ENCODE measurements at places on chromosomes 1 and 21. TPM values are rescaled to one million over a fixed set of nuclear protein-coding genes. Genes with fewer than 3 reads are reported as not detected.
A peak's percentile ranks its signal among the peaks of the same experiment; 100 is the strongest.

GRCh38 chr21:43364851-43365424 is 62.0 kb downstream of the SIK1 start:
- DNase-seq: no peak

DNA sequence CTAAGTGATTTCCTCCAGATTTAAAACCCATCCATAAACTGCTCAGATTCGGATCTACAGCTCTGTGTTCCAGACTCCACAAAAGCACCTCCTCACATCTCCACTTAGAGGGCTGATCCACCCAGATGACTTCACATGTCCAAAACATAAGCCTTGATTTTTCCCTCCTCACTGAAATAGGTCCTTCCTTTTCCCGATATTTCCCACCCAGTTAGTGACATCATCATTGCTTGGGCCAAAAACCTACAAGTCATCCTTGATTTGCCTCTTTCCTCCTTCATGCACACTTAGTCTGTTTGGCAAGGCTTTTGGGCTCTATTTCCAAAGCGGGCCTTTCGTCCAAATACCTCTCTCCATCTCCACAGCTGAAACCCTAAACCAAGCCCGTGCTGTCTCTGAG is 32.3 kb downstream of the CCDC185 start:
- DNase-seq: no peak

- no peak for DNase-seq
These were observed 95.6 kb upstream of the GPR52 start for GRCh38 chr1:174352117-174352516.

- no peak for DNase-seq
These were observed 492.3 kb upstream of the PRMT6 start for GRCh38 chr1:106564192-106564591.

- DNase-seq: no peak
These were observed 52.5 kb upstream of the ZNF648 start for GRCh38 chr1:182113879-182114626.

DNA sequence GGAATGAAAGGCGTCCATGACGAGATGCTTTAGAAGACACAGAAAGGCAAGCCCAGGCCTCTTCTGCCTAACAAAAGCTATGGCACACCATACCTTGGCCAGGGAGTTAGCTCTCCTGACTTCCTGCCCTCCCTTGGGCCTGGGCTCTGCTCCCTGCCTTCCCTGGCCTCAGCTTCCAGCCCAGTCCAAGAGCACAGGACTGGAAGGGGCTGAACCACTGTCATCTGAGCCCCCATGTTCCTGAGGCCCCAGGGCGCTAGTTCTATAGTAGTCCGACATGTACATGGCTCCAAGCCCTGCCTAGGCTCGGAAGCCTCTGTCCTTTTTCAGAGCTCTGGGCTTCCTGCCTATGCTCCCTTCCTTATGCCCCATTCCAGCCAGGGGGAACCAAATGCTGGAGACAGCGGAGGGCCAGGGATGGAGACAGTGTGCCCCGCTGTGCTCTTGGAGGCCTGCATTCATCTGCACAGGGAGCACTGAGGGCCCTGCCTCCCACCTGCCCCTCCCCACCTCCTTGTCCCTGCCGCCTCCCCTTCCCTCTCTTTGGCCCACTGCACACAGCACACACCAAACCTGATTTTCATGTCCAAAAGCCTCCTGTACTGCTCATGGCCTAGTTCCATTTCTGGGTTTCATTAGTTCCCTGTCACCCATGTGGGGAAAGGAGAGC is 240.1 kb downstream of the RHOU start:
- no peak for DNase-seq

GRCh38 chr1:30911059-30911954 is 2.7 kb upstream of the SDC3 start:
- DNase-seq: peak; percentile 89

DNA sequence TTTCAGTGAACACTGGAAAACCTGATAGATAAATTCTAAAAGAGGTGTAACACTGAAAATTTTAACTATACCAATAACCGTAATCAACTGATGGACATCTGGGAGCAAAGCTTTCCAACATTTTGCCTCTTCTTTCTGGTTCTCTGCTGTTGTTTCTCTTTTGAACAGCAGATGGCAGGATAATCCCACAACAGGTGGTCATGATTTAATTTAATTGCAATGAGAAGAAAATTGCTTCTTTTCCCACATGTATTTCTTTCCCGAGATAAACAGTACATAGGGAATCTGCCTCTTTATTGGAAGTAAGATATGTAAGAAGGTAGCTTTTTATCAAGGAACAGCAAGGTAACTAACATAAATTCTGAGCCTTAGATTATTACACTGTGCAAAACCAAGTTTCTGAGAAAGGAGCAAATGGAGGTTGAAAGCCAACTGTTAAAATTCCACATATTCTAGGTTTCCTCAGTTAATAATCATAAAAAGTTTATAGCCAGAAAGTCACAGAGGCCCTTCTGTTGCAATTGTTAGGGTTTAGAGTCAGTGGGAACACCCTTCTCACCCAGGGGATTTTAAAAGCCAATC is 72.9 kb downstream of the RPS6KA1 start:
- peak; percentile 75 for DNase-seq

- DNase-seq: peak; percentile 15
These were observed 552 bp downstream of the GPATCH4 start for GRCh38 chr1:156600733-156601121.

GRCh38 chr1:24127801-24128363 is 15.1 kb downstream of the IL22RA1 start:
- DNase-seq: no peak

- no peak for DNase-seq
These were observed 25.3 kb downstream of the ITSN1 start for GRCh38 chr21:33667636-33668035.

- DNase-seq: peak; percentile 78
These were observed 13.5 kb upstream of the TNFRSF1B start for GRCh38 chr1:12153181-12153785.

DNA sequence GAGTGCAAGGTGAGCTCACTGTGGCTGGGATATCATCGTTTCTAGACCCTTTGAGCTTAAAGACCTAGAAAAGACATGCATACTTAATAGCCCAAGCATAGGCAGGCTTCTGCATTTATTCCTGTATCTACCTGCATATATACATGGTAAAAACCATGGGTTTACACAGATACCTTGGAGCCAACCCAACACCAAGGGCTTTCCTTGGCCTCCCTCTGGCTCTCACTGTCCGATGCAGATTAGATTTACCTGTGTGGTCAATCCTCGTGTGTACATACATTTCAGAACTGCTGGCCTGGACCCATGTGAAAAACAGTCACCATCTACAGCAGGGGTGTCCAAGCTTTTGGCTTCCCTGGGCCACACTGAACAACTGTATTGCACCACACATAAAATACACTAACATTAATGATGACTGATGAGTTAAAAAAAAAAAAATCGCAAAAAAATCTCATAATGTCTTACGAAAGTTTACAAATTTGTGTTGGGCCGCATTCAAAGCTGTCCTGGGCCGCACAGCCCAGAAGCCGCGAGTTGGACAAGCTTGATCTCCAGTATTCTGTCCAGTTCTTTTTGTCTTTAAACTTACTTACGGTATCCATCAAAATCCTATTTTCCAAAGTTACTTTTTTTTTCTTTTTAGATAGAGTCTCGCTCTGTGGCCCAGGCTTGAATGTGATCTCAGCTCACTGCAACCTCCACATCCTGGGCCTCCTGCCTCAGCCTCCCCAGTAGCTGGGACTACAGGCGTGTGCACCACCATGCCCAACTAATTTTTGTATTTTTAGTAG is 43.5 kb downstream of the WDR4 start:
- DNase-seq: no peak

DNA sequence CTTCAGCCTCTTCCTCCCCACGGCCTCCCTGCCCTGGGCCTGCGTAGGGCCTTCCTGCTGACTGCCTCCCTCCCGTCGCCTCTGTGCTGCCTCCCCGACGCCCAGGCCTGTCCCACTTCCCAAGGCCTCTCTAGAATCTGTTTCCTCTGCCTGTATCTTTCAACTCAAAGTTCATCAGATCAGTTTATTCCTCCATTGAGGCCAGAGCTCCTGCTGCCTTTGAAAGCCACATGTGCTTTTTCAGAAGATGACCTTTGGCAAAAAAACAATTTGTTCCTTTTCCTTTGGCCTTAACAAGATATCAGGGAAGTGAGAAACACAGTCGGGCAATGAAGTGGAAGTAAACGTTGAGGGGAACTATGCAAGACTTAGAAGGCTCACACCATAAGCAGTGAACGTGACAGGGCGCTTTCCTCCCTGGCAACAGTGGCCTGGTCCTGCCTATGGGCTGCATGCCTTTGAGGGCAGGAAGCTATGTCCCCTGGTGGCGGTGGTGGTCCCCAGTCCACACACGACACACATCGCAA is 85.9 kb downstream of the PSMG1 start:
- no peak for DNase-seq

DNA sequence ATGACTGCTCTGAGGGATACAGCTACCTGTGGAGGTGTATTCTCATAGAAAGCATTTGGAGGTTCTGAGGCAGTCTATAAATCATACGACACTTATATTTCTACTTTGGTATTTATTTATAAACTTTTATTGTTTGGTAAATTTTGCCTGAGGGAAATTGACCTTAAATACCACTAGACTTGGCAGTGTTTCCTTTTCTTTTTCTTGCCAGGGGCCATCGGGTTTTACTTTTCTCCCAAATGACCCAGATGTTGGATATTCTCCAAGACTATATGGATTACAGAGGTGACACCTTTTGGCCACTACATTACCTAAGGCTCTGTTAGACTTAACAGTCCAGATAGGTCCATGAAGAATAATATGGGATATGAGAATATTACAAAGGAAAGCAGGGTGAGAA is 28.2 kb downstream of the CHD1L start:
- DNase-seq: no peak

DNA sequence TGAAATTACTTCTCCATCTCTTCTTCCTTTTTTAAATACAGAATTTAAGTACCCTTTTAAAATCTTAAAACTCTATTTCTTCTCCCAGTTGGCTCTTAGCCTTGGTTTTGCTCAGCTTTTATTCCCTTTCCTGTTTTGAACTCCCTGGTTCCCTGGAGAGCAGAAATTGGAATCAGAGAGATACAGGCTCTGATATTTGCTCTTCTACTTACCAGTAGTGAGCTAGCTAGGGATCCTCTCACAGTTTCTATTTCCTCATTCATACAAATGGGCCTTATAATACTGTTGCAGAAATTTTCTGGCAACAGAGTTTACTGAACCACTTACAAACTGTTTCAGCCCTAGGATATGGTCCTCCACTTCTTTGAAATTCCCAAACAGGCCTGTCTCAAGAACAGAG is 606.3 kb downstream of the NUF2 start:
- no peak for DNase-seq

GRCh38 chr1:94622757-94623156 is 81.2 kb upstream of the F3 start:
- DNase-seq: peak; percentile 72

DNA sequence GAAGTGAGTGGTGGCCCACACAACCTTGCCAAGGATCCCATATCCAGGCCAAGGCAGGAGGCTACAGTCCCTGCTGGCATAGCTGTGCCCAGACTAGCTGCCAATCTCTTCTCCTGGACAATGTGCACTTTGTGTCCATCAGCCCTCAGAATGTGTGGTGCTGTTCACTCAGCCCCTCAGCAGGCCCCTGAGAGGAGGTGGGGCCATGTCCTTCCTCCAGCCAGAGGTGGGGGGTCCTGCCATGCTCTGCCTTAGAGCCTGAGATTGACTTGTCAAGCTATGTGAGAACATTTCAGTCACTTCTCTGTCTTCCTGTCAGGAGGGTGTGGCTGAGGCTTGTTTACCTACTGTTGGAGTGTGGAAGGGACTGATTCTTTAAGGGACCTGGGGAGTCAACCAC is 1.4 kb downstream of the NCF2 start:
- no peak for DNase-seq

DNA sequence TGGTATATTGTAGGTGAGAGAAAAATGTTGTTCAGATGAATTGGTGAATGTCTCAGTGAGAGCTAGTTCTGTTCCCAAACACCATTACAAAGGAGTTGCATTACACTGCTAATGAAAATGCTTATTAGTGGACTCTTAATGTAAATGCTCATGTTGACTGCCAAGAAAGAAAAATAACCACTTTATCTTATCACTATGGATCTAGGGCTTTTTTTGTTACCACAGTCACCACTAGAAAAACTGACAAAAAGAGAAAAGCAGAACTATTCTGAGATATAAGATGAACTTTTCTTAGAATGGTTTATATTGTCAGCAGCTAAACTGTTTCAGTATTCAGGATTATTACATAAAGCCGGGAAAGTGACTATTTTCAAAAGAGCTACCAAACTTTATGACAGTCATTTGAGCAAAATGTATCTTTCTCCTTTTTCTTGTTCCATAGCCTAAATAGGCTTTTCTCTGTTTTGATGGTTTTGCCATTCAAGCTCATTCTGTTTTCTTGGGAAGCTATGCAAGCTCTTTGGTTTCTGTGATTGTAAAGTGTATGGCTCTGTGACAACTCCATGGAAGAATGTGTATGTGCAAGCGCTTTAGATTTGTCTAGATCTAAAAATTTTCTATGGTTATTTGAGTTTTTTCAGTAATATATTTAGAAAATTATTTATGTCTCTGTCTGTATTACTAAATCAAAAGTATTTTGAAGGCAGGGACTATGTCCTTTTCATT is 64.2 kb upstream of the DPH5 start:
- DNase-seq: no peak

DNA sequence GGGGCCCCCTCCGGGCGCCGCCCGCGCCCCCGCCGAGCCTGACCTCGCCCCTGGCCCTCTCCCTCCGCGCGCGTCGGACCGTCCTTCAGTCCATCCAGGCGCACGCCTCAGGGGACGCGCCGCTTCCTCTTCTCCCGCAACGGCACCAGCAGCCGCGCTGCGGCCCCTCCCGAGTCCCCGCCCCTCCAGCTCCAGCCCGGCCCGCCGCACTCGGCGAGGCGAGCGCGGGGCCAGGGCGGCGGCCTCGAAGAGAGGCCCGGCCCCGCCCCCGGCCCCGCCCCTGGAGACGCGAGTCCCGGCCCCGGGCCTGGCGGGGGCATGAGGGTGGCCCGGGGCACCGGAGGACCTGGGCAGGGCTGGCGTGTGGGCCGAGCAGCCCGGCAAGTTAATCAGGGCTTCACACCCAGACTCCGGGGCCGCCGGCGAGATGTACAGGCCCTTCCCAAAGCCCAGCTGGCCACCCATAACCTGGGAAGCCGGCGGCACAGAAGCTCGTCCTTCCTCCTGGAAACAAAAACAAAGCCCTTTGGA is at the start of gene IGSF3:
IGSF3 (minus strand) TSS at position 159 of the 531 bp plus-strand sequence. CDS start 1,407 bp downstream, outside the sequence.
- peak; percentile 43 for DNase-seq

- peak; percentile 74 for DNase-seq
These were observed 65.0 kb downstream of the LRRC40 start for GRCh38 chr1:70140343-70140742.

GRCh38 chr21:33884376-33885171 is 31.0 kb downstream of the ATP5PO start:
- peak; percentile 27 for DNase-seq

GRCh38 chr21:46455575-46456385 is 2.9 kb upstream of the DIP2A start:
- no peak for DNase-seq

Gene ZBED6
- total RNA-seq: 40.2 TPM

Gene MAP3K21
- total RNA-seq: 1.3 TPM

Gene MCOLN3
- 0.97 TPM for total RNA-seq

Gene ASTN1
- total RNA-seq: not detected

Gene TNNI3K
- 1.3 TPM for total RNA-seq

Gene ZNF697
- total RNA-seq: 13.2 TPM

Gene PI4KB
- 61.2 TPM for total RNA-seq

Gene LHX8
- not detected for total RNA-seq

Gene MFSD2A
- 6.0 TPM for total RNA-seq

Gene CRYZL1
- 20.0 TPM for total RNA-seq

Gene FCER1G
- total RNA-seq: not detected

Gene TAS1R1
- under 0.01 TPM for total RNA-seq
